HFF-Myc (cell line): ENCODE measurements at places on chromosomes 11 and 22.

GRCh38 chr22:18087350-18087855 lies 9.6 kb downstream of the PEX26 start:
- no peak for DNase-seq

DNA sequence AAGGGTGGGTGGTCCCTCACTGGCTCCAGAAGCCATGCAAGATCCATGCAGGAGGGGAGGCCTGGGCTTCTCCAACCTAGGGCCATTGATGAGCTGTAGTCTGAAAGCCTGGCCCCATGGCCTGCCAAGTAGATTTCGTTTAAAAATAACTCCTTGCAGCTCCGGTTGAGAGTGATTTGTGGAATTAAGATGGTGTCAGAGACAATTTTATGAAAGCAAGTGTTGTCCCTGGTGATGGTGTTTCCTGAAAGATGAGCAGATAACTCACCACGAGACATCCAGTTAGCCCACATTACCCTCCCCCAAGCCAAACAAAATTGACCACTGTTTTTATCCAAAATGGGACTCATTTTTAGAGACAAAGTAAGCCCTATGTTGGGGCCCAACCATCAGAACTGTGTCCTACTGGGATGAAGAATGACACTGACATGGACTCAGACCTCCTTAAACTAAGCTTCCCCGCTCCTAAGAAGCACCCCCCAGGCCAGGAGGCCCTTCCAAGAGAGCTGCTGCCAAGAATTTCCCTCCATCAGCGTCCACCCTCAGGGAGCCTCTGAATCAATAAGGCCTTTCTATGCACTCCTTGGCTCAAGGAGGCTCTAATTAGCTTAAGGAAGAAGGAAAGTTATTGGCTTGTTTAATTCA lies 174.2 kb upstream of the NCAM1 start:
- DNase-seq, result no peak

DNA sequence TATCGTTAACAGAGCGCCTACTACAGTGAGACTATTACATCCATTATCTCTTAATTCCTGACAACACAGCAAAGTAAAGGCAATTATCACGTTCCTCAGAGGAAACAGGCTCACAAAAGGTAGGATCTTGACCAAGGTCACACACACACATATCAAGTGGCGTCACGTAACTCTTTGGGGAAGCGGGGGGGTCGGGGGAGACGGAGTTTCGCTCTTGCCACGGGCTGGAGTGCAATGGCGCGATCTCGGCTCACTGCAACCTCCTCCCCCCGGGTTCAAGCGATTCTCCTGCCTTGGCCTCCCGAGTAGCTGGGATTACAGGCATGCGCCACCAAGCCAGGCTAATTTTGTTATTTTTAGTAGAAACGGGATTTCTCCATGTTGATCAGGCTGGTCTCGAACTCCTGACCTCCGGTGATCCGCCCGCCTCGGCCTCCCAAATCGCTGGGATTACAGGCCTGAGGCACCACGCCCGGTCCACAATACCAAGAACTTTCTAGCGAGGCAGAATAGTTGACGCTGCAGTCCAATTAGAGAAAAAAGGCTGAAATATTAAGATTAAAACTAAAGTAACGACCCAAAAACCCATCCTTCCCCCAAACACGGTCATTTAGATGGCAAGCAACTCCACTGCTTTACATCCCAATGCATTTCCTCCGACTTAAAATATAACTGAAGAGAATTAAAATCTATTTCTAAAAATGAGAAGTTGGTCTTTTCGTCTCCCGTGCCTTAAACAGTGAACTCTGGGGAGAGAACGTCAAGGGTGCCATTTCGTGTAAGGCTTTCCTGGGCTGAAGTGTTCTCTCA lies 1.2 kb downstream of the DDX17 start:
- no peak for DNase-seq

DNA sequence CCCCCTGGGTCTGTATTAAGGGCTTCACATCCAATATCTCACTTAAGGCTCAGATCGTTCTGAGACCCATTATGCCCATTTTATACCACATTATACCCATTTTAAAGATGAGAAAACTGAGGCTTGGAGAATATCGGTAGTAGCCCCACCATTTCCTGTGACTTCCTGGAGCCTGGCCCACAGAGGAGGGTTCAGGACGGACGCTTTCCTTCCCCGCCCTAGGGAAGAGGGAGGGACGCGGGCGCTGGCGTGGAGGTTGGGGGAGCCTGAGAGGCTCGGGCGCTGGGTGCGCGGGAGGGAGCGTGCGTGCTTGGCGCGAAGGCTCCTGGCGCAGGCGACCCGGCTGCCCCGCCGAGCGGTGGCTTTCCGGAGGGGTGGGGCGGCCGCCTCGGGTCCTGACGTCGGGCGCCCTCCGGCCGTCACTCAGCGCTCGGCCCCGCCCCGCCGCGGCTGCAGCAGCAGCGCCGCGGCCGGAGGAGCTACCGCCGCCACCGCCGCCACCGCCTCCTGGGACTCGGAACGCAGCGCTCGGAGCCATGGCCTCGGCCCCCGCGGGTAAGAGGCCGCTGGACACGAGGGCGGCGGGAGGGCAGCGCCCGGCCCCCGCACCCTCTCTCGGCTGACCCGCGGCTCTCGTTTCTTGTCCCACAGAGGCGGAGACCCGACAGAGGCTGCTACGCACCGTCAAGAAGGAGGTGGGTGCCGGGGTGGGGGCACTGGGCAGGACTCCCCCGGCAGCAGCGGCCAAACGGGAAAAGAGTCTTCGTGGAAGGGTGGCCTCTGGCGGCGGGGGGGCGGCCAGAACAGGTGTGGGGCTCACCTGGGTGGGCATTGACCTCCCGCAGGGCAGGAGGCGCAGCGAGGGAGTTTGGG lies at the start of gene SGSM1:
Gene SGSM1, plus strand, starts transcription at position 422 of the 873 bp plus-strand sequence. Its CDS starts 115 bp downstream, at position 537.
- no peak for DNase-seq

DNA sequence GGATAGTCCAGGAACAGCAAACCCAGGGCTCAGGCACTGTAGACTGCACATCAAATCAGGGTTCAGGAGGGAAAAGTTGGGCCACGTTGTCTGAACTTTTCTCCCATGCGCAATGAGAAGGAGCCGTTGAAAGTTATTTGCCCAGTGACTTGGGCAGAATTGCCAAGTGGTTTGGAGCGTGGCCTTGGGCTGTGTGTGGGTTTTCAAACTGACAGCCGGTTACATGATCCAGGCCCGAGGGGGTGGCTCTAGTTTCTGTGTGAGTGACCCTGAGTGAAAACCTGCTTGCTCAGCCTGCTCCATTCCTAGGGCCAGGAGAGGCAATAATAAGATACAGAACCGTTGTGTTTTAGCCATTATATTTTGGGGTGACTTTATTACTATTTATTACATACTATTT lies 20.3 kb downstream of the MB start:
- DNase-seq, result no peak

DNA sequence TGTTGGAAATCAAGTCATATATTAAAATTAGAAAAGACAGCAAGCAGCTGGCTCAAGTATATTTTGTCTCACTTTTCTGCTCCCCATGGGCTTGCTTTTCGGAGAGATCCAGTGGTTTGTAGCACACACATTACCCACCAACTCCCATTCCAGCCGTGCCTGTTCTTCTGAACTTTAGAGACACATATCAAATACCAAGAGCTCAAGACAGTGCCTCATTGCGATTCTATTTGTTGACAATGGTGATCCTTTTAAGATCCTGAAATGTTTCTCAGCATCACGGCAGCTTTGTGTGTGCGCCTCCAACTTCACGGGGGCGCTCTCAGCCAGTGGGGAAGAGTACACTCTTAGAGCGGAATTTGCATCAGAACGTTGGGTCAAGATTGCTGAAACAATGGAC lies 52.9 kb downstream of the BARX2 start:
- no peak for DNase-seq
